ENCODE measurements at places on chromosomes 12 and 14. TPM values are rescaled to one million over a fixed set of nuclear protein-coding genes. Genes with fewer than 3 reads are reported as not detected.

Gene GLT8D2
- 22.7 TPM for total RNA-seq

GRCh38 chr12:1719139-1719538 lies 28.3 kb downstream of the ADIPOR2 start:
- H3K27ac ChIP-seq = peak overlapping the region; percentile 5
- no peaks in the 10 kb centered on the region for H3K4me1 ChIP-seq
- no peaks in the 10 kb centered on the region for H3K27me3 ChIP-seq
- H3K4me3 ChIP-seq = no peak overlapping the region

- H3K36me3 ChIP-seq = no peaks in the 10 kb centered on the region
- H3K4me3 ChIP-seq = no peak overlapping the region
- H3K27me3 ChIP-seq = no peaks in the 10 kb centered on the region
- no peak for DNase-seq
- H3K4me1 ChIP-seq = no peaks in the 10 kb centered on the region
These were observed 398.6 kb upstream of the FLRT2 start for GRCh38 chr14:85131226-85131922.

- no peaks in the 10 kb centered on the region for H3K4me1 ChIP-seq
- no peak for DNase-seq
- no peak overlapping the region for H3K4me3 ChIP-seq
These were observed 45.1 kb upstream of the MEG3 start for GRCh38 chr14:100780646-100781355.
